ENCODE measurements at places on chromosomes 11 and 22.

GRCh38 chr11:44943118-44943517 is 7.6 kb downstream of the TP53I11 start:
- DNase-seq = no peak

- no peak for DNase-seq
Observed at GRCh38 chr22:29994027-29994715, 86.1 kb upstream of the HORMAD2 start.

- DNase-seq = no peak
Observed at GRCh38 chr11:100715165-100715761, 28.2 kb downstream of the ARHGAP42 start.

DNA sequence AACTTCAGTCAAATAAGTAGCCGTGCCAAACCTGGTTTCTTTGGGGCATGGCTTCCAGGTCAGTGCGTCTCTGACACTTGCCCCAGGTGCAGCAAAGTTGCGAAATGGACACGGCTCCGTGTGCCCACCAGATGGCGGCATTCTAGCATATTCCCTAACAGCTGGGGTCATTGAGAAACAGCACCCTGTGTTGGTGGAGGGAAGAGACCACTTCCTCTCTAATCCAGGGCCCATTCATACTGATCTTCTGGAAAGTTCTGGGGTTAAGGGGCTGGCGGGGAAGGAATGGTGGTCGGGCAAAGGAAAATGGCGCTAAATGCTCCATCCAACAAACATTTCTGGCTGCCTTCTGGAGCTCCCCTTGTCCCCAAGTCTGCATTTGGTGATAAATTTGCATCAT is 141.2 kb upstream of the TIMP3 start:
- no peak for DNase-seq

DNA sequence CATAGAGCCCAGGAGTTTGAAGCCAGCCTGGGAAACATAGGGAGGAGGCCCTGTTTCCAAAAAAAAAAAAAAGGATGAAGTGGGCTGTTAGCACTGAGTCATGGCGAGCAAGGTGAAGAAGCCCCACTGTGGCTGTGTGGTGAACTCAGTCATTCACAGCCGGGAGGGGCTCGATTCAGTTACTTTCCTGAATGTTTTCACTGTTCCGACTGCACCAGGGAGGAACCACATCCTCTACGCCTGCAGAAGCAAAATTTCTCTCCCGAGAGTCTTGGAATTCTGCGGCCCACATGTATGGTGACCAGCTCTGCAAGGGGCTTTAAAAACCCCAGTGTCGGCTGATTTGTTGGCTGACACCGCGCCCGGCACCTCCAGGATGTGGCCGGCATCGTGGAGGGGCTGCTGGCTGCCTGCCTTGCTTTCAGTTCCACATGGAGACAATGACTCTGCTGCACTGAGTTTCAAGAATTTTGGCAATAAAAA is 27.8 kb upstream of the GRAMD4 start:
- no peak for DNase-seq

DNA sequence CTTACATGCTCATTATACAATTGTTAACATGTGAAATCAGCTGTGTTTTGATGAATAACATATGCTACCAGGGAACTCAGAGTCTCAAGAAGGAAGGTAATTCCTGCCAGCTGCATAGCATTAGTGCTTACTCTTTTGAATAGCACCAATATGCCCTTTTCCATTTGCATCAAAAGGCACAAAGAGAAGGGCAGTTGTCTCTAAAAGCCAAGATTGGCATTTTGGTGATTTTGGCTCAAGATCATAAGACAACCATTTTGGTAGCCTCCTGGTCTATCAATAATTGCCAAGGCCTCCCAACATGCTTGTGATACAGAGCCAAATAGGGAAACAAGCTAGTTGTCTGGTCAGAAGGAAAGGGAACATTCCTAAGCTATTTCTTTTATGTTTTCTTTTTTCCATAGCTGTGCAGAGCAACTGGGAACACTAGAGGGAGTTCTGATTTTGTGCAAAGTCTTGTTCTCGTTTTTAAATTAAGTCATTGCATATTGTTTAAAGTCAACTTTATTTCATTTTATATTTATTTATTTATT is 416.7 kb upstream of the CHORDC1 start:
- DNase-seq = no peak
